Upper lobe of right lung (tissue), 1 donor: ENCODE measurements at places on chromosomes 6 and 20.

- DNase-seq, result no peak
Observed at GRCh38 chr20:23446505-23446904, 6.2 kb downstream of the CST11 start.

DNA sequence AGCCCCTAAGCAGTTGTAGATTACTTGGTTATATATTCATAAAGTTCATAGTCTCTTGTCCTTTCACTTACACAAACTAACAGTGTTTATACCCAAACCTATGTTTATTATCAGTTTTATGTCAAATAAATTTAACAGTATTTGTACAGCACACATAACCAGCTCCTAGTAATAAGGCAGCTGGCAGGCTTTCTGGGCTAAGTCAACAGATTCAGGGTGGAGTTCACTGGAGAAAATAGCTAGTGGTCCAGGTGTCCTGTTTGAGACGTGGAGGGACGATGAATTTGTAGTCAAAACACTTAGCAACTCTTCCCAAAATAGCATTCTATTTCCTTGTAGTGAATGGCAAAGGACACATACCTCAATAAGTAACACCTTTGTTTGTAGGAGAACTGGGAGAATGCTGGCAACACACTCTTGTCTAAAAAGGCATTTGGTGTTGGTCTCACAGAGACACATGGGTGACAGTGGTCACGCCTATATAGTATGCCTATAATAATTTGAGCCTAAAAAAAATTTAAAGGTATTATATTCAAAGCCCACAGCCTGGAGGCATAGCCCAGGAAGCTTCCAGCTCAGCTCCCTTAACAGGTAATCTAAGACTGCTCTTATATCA lies 156.4 kb upstream of the CARMIL1 start:
- DNase-seq, result no peak

DNA sequence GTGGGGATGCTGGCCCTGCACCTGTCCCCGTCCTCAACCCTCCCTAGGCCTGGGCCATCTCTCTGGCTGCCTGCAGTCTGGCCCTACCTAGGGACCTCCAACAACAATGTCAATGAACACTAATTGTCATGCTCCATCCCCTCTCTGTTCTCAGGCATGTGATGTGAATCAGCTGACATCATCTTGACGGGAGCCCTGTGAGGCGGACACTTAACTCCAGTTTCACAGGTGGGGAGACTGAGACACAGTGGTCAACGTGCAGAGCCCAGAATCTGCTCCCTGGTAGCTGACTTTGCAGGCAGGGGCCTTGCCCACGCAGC lies 762 bp upstream of the TCEA2 start:
- no peak for DNase-seq

DNA sequence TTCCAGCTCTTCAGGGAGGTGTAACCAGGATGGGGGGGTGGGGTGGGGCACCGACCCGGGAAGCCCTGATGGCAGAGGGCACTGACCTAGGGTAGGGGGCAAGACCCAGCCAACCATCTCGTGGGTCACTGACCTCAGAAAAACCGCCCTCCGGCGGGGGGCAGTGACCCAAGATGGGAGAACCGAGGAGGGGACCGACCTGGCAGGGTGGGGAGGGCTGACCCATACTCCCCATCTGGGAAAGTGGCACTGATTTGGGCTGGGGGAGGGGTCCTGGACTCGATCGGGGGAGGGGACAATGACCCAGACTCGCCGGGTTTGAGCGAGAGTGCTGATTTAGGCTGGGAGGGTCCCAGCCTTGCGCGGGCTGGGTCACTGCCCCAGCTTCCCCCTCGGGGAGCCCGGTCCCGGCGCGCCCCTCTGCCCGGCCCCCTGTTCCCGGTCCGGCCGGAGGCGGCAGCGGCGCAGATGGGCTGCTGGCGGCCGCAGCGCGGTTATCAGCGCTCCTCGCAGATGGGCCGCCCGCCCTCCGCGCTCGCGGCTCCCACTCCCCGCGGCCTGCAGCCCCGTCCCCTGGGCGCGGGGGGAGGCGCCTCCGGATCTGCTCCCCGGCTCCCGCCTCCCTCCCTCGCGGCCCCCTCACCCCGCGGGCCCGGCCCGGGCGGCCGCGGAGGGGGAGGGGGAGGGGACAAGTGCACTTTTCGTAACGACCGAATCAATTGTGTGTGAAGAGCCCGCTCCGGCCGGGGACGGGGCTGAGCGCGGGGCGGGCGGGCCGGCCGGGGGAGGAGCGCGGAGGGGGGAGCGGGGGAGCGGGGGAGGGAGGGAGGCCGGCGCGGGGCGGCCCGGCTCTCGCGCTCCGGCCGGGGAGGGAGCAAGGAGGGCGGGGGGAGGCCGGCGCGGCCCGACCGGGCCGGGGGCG lies 2.2 kb downstream of the NOL4L start:
- no peak for DNase-seq

DNA sequence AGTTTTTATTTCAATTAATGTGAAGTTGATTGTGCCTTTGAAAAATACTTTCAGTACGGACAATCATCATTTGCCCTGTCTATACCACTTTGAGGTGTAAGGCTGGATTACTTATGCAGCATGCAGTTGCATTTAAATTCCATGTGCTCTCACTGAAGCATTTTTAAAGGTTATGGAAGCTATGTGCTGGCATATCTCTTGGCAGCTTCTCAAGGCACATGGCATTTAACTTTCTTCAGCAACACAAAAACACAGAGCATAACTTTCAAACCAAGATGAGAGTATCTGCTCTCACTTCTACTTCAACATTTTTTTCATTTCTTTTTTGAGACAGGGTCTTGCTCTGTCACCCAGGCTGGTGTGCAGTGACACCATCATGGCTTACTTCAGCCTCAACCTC lies 360.6 kb upstream of the RUNX2 start:
- DNase-seq, result no peak
